Inflammatory macrophage treated with lipopolysaccharide for 4 hours (primary cell): ENCODE measurements at places on chromosomes 3 and 15.
A peak's percentile ranks its signal among the peaks of the same experiment; 100 is the strongest.

GRCh38 chr3:186383026-186383993, 21.3 kb upstream of the DGKG start:
- no peak for DNase-seq

GRCh38 chr15:63565536-63566186, 31.5 kb upstream of the FBXL22 start:
- peak; percentile 43 for DNase-seq

- no peak for DNase-seq
Measured at GRCh38 chr3:6120786-6121185, 740.1 kb upstream of the GRM7 start.

GRCh38 chr3:135991621-135992020, 26.1 kb downstream of the PPP2R3A start:
- DNase-seq = peak; percentile 8

- no peak for DNase-seq
Measured at GRCh38 chr3:177330779-177331178, 133.5 kb upstream of the TBL1XR1 start.

DNA sequence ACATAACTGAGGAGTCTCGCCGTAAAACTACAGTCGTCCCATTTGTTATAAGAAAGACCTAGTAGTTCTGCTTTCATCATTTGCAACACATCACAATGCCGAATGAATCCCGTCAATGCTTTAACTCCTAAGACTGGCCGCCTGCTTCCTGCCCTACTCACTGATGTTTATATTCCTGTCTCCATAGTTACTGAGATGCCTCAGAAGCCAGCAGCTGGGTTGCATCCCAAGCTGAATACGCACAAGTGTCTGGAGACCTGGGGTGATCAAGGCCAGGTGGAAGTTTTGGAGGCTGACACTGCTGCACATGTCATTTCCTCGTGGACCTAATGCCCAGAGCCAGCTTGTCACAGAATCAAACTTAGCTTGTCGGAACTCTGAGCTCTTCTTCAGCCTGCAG, 95.2 kb upstream of the UBE2E1 start:
- DNase-seq = no peak

- no peak for DNase-seq
Measured at GRCh38 chr3:128267541-128267940, 114.3 kb downstream of the EEFSEC start.

GRCh38 chr3:62548528-62549205, 175.3 kb upstream of the FEZF2 start:
- DNase-seq = no peak

DNA sequence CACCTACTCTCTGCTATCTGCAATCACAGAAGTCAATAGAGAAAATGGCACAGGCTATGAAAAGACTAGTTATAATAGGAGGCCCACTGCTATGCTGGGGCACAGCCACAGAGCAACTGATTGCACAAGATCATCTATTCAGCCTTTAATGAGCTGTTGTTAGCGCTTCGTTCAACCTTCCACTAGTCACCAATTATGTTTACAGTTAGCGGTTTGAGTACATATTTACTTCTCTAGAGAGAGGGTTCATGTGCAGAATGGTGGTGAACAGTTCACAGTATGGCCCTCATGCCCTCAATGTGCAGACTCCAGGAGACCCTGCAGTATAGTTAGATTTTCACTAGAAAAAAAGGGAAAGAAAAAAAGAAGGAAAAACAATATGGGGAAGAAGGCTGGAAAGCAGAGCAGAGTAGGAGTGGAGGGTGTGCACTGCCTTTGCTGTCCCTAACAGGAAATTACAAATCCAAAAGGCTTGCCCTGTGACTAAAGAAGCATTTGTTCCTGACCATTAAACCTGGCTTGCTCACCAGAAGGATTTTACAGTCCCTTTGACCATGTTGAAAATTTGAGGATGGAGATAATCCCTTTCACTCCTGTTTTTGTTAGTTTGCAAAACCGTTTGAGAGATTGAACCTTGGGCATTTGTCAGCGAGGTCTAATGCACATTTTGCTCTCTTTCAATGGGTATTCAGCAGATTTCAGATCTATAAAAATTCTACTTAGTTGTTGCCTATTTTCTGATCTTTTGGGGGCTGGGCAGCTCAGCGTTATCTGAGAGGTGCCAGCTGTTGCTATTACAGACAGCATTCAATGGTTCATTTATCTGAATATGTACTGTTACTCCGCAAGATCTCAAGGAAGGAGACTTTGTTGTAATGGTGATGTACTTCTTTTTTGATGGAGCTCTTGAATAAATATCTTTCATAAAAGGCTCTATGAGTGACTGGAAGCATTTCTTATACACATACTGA, 296.1 kb downstream of the LSAMP start:
- no peak for DNase-seq

DNA sequence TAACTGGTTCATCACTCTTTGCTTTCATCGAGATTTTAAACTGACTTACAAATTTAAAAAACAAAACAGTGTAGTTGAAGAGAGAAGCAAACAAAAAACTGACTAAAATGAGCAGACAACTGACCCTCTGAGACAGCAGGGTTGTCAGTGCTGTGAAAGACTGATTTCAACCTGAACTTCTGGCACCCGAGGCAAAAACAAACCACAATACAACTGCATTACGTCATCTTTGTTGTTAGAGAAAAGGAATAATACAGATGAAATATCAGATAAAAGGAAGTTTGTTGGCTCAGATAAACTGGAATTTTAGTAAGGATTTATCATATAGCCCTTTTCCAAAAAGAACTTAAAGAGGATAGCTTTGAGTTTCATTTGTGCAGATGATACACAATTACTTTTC, 51.1 kb downstream of the PARP15 start:
- DNase-seq = no peak

GRCh38 chr15:43985976-43986680, 159.3 kb downstream of the WDR76 start:
- DNase-seq = no peak

GRCh38 chr3:113070072-113070640, 79.4 kb downstream of the GTPBP8 start:
- DNase-seq = no peak

DNA sequence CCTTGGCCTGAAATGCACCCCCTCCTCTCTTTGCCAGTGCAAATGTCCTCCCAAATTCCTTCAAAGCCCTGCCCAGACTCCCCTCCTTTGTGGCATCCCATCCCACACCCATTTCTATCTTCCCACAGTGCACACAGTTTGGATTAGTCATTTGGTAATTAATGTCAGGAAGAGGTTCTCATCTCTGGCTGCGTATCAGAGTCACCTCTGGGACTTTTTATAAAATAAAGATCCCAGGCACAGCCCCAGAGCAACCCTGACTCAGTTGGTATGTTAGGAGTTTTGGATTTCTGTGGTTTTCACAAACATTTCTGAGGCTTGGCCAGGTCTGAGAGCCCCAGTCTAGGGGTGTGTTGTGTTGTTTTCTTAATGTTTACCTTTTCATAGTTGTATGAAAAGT, 41.6 kb downstream of the C3orf20 start:
- DNase-seq = no peak

DNA sequence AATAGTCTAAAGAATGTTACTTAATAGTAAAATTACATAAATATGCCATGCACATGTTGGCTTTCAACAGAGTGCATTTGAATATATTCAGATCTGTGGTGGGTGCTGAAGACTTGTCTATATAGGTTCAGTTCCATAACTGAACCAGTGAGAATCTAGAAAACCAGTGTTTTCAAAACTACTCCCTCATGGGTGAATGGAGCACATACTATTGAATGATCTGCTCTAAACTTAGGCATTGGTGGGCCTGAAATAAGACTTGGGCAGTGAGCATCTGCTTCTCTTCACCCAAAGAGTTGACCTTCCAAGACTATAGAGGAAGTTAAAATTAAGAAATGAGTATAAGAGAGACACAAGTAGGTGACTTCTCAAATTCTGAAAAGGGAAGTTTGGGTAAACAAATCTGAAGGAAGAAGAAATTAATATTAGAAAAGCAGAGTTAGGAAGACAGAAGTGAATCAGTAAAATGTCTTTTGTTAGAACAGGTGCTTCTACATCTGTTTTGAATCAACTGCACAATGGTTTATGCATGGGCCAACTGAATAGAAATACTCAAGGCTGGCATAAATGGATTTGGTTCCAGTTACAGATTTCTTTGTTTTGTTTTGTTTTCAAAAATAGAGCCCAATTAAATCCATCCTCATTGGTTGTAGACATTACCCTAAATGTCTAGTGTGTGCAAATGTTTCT, 19.3 kb downstream of the ALCAM start:
- DNase-seq = peak; percentile 53

- DNase-seq = no peak
Measured at GRCh38 chr3:29494305-29495036, 213.6 kb downstream of the RBMS3 start.

DNA sequence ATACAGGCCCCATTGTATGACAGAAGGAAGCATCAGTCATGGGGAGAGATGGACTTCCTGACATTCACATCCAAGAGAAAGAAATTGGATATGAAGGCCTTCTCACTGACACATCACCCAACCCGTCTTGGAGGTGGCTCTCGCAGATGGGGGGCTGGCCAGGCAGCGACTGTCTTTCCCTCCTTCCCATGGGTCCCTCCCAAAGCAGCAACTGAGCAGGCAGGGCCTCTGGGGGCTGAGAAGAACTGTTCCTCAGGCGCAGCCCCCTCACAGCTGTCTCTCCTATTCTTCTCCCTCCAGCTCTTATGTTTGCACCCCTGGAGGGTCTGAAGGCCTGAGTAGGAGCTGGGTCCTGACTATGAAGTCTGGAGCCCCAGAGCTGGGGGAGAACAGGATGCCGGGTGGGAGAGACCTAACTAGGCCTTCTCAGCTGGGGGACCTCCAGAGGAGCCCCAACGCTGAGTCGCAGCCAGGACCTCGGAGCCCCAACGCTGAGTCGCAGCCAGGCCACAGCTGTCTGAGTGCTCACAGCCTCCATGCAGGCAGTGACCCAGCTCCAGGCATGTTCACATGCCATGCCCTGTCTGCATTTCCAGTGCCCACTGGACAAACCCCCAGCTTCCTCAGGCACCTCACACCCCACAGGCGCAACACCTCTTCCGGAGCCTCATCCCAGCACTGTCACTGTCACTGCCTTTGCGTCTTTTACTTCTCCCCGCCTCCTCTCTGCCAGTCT, 29.6 kb downstream of the UMPS start:
- DNase-seq = no peak

DNA sequence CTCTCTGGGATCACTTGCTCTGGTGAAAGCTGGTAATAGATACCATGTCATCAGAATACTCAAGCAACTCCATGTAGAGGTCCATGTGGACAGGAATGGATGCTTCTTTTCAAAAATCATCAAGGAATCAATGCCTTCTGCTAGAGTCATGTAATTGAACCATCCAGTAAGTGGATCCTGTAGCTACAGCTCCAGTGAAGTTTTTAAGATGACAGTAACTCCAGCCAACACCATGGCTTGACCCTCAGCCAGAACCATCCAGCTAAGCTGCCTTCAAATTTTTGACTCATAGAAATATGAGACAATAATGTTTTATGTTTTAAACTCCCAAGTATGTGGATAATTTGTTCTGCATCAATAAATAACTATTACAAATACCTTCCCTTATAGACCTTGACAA, 923.7 kb downstream of the EPHA3 start:
- DNase-seq = no peak

- no peak for DNase-seq
Measured at GRCh38 chr3:21839592-21839991, 88.6 kb upstream of the ZNF385D start.

DNA sequence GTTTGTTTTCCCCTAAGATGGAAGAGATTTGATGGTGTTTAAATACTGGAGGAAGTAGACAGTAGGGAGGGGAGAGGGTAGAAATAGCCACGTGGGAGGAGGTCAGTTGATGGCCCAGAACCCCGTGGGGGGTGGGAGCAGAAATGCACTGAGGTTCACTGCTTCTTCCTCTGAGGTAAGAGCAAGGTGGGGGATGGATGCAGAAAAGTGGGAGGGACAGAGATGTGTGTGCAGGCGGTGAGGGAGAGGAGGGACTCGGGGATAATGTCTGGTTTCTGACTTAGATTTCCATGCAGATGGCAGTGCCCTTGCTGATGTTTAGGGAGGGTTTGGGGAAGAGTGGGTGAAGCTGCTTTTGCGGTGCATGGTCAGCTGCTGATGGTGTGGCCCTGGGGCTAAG, 102.9 kb downstream of the ARNT2 start:
- DNase-seq = no peak

- no peak for DNase-seq
Measured at GRCh38 chr3:38563070-38563885, 67.1 kb downstream of the EXOG start.

GRCh38 chr3:183435661-183436060, 7.2 kb upstream of the MCF2L2 start:
- DNase-seq = peak; percentile 35

- no peak for DNase-seq
Measured at GRCh38 chr3:179063945-179064560, 7.6 kb downstream of the ZMAT3 start.

DNA sequence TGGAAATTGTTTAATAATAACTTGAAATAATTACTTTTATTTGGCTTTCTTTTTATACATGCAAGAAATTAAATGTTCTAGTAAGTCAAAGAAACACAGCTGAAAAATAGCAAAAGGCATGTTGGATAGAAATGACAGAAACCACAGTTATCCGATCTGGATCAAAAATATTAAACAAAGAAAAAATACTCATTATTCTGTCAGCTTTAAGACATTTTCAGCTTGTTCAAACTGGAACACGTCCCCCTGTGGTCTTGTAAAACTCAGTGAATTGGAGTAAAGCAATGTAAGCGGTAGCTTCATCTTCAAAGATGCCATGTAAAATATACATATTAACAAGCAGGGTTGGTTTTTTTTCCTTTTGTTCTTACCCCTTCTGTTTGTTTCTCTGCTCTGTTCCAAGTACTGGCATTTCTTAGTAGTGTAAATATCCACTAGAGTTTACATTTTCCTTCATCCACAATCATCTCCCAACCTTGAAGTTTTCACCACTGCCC, 223.4 kb downstream of the IGSF11 start:
- no peak for DNase-seq

DNA sequence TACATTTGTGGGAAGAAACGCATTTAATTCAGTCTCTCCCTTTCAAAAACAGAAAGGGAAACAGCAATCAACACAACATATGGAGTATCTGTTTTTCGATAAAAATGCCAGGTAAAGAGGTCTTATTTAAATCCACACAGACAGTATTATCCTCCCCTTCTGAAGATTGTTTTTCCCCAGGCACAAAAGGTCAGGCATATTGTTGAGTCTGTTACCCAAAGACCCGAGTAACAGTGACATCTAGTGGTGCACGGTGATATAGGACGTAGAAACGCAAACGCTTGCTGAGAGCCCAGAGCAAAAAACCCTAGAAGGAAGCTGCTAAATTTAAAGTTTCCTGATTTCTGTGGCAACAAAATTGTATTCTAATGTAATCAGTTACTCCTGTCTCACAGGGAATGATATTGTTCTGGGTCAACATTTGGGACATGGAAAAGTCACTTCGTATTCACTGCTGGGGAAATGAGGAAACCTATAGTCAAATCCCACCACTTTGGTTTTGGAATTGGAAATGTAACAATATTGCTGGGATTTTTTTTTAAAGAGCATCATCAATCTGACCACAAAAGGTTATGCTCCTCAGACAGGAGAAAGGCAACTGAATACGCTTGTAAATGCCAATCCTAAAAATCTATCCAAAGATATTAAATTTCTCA, 312.7 kb upstream of the CCDC54 start:
- peak; percentile 55 for DNase-seq
